ENCODE measurements at places on chromosomes 4 and X. TPM values are rescaled to one million over a fixed set of nuclear protein-coding genes. Genes with fewer than 3 reads are reported as not detected.

Gene CPLX1
- under 0.01 TPM for total RNA-seq

Gene PAGE1
- not detected for total RNA-seq

Gene TMSB15A
- 1.4 TPM for total RNA-seq

Gene ABCG2
- total RNA-seq = 13.6 TPM

Gene WDFY3
- 67.5 TPM for total RNA-seq

Gene GRPR
- total RNA-seq = under 0.01 TPM

Gene ATP2B3
- not detected for total RNA-seq

Gene AMOT
- total RNA-seq = 10.9 TPM

Gene XAGE1A
- total RNA-seq = not detected

Gene PAGE5
- total RNA-seq = not detected

Gene ZXDA
- total RNA-seq = 12.8 TPM

Measured in dermis microvascular lymphatic vessel endothelial cell (primary cell).